ENCODE measurements at places on chromosomes 7 and 10.

- H3K36me3 ChIP-seq: no peaks in the 10 kb centered on the region
- H3K27me3 ChIP-seq: peaks cover 4% of the 10 kb centered on the region
- no peak overlapping the region for H3K4me3 ChIP-seq
- no peak for DNase-seq
- H3K27ac ChIP-seq: no peak overlapping the region
Observed at GRCh38 chr10:77686096-77686495, 48.5 kb upstream of the KCNMA1 start.

- peaks cover 17% of the 10 kb centered on the region for H3K4me1 ChIP-seq
- DNase-seq: no peak
- H3K27ac ChIP-seq: no peak overlapping the region
- no peak overlapping the region for H3K4me3 ChIP-seq
- H3K27me3 ChIP-seq: peaks cover 7% of the 10 kb centered on the region
Observed at GRCh38 chr10:73646598-73647041, 5.3 kb upstream of the MYOZ1 start.

GRCh38 chr7:159094919-159095915 is 49.5 kb downstream of the VIPR2 start:
- no peak overlapping the region for H3K4me3 ChIP-seq
- H3K4me1 ChIP-seq: no peaks in the 10 kb centered on the region
- H3K27me3 ChIP-seq: no peaks in the 10 kb centered on the region

DNA sequence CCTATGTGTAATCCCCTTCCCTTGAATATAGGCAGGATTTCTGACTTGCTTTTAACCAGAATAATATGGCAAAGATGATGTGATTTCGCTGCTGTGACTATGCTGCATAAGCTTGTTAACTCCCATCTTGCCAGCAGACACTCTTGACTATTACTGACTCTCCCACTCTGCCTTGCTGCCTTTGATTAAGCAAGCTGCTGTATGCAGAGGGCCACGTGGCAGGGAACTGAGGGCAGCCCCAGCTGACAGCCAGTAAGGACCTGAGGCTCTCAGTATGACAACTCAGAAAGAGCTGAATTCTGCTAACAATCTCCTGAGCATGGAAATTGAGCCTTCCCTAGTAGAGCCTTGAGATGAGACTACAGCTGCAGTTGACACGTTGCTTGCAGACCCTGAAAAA is 279.4 kb upstream of the CACNA2D1 start:
- H3K4me3 ChIP-seq: no peak overlapping the region
- H3K27me3 ChIP-seq: no peaks in the 10 kb centered on the region
- no peak for DNase-seq

- H3K4me3 ChIP-seq: no peak overlapping the region
- H3K4me1 ChIP-seq: peaks cover 4% of the 10 kb centered on the region
- peak; percentile 38 for DNase-seq
- H3K27ac ChIP-seq: no peak overlapping the region
- H3K27me3 ChIP-seq: no peaks in the 10 kb centered on the region
Observed at GRCh38 chr10:63157845-63158624, 24.9 kb downstream of the NRBF2 start.

DNA sequence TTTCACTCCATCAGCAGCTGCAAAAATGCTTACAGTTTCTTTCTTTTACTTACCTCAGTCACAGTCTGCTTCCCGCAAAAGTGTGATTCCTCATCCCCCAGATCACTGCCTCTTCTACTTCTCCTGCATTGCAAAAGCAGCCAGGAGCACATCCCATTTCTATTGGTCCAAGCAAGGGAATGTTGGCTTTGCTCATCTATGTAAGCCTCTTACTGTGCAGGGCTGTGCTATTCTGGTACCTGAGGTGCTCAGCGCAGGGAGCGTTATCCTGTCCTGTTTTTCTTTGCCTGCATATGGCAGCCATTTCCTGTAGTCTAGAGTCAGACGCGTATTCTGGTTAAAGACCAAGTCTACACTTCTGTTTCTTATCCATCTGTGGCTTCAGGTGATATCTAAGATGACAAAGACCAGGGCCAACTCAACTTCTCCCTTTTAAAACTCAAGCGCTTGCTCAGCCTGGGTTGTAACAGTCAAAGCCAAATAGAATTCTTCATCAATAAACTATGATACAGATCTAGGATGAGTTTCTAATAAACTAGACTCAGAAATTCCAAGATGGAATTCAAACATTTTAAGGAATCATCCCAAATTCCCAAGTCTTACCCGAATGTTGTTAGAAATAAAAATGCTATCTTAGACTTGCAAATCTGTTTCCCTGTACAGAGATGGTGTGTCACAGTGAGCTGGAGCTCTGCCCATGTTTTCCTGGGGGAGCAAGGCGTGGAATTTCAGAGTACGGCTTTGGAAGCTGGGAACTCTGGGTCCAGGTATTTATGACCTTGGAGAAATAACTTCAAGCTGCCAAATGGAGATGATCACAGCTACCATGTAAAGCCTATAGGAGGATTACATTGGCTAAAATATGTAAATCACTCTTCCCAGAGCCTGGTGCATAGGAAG is 6.1 kb upstream of the RBM17 start:
- H3K4me3 ChIP-seq: peak overlapping the region; percentile 85
- DNase-seq: peak; percentile 50
- peaks cover 57% of the 10 kb centered on the region for H3K4me1 ChIP-seq

DNA sequence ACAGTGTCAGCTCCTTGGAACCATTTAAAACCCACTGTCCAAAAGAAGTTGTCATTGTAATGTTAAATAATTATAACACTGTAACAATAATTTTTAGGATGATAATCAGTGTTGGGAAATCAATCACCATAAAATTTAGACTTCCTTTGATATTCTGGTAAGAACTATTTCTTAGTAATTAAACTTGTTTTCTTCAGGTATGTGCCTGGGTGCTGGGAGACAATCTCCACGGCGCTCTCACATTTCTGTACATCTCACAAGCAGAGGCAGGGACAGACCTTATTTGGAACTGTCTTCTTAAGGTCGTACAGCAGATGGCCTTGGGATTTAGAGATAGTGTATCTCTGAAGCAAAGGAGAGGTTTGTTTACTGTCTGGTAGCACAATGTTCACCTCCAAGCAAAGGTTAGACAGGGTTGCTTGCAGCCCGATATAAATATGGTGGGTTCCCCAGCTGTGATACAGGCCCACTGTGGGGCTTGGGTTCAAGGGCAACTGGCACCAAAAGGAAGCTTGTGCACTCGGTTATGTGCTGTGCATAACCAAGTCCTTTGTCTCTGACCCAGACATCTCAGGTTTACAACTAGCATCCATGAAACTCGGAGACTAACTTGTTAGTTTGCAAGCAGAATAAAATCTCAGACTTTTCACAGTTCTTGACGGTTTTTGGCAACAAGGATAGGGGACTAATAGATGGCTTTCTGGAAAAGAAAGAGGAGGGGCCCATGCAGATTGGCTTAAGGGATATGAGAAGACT is 125.5 kb downstream of the RNF32 start:
- no peak overlapping the region for H3K27ac ChIP-seq
- H3K4me3 ChIP-seq: no peak overlapping the region
- peaks cover 22% of the 10 kb centered on the region for H3K4me1 ChIP-seq
- no peak for DNase-seq

DNA sequence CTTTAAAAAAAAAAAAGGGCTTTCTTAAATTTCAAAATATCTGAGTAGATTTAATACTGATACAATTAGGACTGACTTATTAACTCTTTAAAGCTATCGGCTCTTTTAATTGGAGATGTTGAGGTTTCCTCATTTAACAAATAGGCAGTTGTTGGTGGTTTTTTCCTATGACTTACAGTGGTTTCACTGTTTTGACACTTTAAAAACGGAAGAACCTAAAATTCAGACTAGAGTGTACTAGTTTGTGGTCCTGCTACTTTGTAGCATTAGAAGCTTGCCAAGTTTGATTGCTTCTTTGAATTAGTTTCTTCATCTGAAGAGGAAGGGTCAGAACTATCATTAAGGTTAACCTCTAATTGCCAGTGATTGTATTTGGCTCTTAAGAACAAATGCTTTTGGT is 27.7 kb downstream of the CUL1 start:
- H3K4me3 ChIP-seq: peak overlapping the region; percentile 35
- DNase-seq: no peak
- no peaks in the 10 kb centered on the region for H3K27me3 ChIP-seq
- H3K27ac ChIP-seq: no peak overlapping the region
- peaks cover 6% of the 10 kb centered on the region for H3K36me3 ChIP-seq
- H3K4me1 ChIP-seq: peaks cover 63% of the 10 kb centered on the region

GRCh38 chr7:73582664-73583202 is 4.4 kb upstream of the TBL2 start:
- H3K27me3 ChIP-seq: peaks cover 5% of the 10 kb centered on the region
- peaks cover 3% of the 10 kb centered on the region for H3K36me3 ChIP-seq
- no peak for DNase-seq
- H3K27ac ChIP-seq: no peak overlapping the region
- no peak overlapping the region for H3K4me3 ChIP-seq

GRCh38 chr7:156021471-156021870 is 209.2 kb upstream of the SHH start:
- no peaks in the 10 kb centered on the region for H3K36me3 ChIP-seq
- H3K4me3 ChIP-seq: no peak overlapping the region
- DNase-seq: no peak
- no peaks in the 10 kb centered on the region for H3K4me1 ChIP-seq
- H3K27ac ChIP-seq: no peak overlapping the region

DNA sequence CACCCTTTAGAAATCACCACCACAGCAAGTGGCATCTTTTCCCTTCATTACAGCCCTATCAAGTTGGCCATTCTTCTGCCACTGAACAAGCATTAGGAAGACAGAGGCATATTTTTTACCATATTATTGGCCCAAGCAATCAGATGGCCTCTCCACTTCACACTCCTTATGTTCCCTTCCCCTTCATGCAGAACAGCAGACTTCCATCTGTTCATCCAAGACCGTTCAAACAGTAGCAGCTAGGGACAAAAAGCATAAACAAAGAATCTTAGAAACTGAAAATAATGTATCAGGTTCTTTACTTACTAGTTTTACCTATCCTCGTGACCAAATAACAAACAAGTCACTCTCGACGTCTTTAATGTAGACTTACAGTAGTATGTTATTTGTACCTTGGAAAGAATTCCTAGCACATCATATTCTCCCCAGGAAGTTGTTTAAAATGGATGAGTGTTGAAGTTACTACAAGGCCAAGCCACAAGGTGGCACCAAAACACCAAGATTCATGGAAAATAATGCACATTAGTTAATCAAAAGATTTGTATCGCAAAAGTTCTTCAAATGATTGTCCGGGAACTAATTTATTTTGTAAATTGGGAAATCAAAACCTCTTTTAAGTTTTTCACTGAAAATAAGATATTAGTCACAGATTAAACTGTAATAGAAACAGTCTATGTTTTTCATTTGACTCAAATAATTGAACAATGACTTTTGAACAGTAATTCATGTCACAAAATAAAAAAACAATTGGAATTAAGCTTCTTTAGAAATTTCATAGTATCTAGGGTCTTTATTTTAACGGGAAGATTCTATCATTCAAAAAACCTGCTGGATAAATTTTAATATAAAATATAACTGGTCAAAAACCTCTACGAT is 112.1 kb downstream of the VPS41 start:
- DNase-seq: no peak
- no peaks in the 10 kb centered on the region for H3K27me3 ChIP-seq
- no peaks in the 10 kb centered on the region for H3K36me3 ChIP-seq
- H3K4me1 ChIP-seq: no peaks in the 10 kb centered on the region

DNA sequence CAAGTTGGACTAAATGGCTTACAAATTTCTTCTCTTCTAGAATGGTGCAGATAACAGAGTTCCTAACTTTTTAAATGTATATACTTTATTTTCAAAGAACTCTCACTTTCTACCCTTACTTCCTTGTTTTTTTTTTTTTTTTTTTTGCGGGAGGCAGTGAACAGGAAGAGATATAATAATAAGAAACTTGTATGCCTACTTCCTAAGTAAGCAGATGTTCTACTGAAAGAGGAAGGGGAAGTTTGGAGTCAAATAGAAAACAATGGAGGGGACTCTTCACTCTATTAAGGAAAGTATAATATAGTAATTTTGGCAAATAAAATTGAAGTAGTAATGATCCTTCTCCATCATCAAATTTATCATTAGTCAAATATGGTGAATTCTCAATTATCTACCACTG is 754.0 kb downstream of the KCNMA1 start:
- H3K27ac ChIP-seq: no peak overlapping the region
- DNase-seq: no peak
- no peak overlapping the region for H3K4me3 ChIP-seq
- H3K36me3 ChIP-seq: no peaks in the 10 kb centered on the region
- H3K4me1 ChIP-seq: no peaks in the 10 kb centered on the region

- DNase-seq: no peak
- no peak overlapping the region for H3K4me3 ChIP-seq
- no peaks in the 10 kb centered on the region for H3K4me1 ChIP-seq
- H3K27ac ChIP-seq: no peak overlapping the region
Observed at GRCh38 chr7:111887734-111888133, 318.5 kb downstream of the DOCK4 start.

All from T-helper 2 cell treated with Interferon-gamma antibody and Interleukin-4, amounts not matched to agents 5 μg/mL and 100 μg/mL, for 36 hours (primary cell).